ENCODE measurements at places on chromosomes 6 and 20.

GRCh38 chr20:34530342-34530741 lies 14.1 kb downstream of the DYNLRB1 start:
- no peak for DNase-seq

DNA sequence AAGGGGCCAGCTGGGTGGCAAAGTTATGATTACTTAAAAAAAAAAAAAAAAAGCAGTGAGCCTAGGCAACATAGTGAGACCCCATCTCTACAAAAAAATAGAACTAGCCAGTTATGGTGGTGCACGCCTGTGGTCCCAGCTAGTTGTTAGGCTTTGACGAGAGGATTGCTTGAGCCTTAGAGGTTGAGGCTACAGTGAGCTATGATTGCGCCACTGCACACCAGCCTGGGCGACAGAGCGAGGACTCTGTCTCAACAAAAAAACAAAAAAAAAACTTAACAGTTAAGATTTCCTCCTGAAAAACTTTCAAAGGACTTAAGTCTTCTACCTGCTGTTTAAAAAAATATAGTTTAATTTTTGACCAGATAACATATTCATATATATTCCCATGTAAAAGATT lies 2.4 kb downstream of the GTSF1L start:
- DNase-seq: no peak

DNA sequence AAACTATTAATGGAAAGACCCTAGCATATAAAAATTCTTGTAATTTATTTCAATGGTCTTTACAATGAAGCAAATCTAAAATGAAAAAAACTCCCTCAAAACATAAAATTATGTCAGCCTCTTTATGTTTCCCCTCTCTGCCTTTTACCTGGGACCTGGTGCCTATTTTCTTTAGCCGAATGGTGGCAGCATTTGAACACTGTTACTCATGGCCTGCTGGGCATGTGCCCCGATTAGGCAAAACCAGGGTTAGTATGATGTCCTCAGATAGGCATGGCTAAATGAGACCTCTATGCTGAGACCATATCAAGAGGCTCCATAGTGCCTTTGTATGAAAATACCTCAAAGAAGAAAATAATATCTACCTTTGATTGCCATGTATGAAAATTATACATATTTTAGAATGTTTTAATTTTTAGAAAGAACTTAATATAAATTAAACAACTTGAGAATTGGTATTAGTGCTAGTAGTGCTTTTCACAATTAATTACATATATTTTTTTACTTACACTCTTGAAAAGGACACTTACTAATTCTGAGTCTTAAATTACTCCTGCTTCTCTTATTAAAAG lies 22.5 kb upstream of the C6orf58 start:
- DNase-seq: no peak

- peak; percentile 59 for DNase-seq
Observed at GRCh38 chr6:148507774-148508173, 165.1 kb downstream of the SASH1 start.

- DNase-seq: no peak
Observed at GRCh38 chr6:163459007-163459406, 44.5 kb downstream of the QKI start.

GRCh38 chr6:10429638-10430427 lies 15.0 kb upstream of the TFAP2A start:
- DNase-seq: no peak

DNA sequence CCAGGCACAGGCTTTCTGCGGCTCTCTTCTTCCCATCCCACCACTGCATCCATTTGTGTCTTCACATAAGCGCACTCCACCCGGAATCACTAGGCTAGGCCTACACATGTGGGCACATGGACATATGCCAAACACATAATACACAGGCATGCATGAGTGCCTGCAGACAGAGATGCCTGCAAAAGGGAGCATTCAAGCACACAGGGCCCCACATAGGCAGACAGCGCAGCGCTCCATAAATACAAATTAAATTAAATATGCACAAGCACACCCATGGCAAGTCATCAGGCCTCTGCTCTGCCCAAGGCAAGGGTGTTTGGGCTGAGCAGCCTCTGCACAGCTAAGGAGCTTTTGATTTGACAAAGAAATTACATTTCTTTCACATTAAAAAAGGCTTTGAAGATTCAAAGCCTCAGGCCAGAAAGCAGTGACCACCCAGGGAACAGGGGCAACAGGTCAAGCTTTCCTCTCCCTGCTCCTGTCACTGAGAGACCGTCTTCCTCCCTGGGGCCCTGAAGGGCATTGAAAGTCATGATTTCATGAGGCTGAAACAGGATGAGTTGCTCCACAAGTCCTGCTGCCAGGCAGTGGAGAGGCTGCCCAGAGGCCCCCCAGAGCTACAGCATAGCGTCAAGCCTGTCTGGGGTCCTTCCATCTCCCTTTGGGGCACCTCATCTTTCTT lies 134.2 kb upstream of the LRFN2 start:
- DNase-seq: no peak

GRCh38 chr20:3929713-3930060 lies 40.5 kb downstream of the PANK2 start:
- DNase-seq: no peak
